Fibroblast of skin of abdomen (primary cell): ENCODE measurements at places on chromosomes 12 and 14.

GRCh38 chr12:53289891-53290290 is 5.5 kb upstream of the PFDN5 start:
- no peak for DNase-seq

DNA sequence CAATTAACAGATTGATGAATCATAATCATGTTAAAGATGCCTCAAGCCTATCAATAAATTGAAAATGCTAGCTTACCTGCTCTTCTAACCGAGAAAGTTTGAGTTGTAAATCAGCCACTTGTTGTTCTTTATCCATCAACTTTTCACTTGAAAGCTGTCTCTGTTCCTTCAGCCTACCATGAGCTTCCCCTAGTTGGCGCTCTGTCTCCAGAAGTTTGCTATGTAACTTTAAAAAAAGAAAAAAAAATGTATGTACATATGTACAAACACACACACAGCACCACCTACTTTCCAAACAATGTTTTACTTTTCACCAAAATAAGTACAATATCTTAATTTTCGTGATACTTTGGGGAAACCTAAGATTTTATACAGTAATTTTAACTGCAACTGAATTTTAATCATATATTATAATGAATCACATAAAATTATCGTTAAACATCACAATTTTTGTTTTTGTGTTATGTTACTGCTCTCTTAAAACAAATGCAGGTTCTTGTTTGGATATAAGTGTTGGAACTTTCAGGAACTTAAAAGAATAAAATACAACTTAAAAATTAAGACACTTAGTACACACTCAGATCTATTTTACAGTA is 101.2 kb downstream of the EEA1 start:
- DNase-seq, result peak; percentile 53

- peak; percentile 64 for DNase-seq
Observed at GRCh38 chr12:121334513-121335343, 17.5 kb downstream of the ANAPC5 start.

GRCh38 chr12:101578417-101578816 is 16.4 kb upstream of the MYBPC1 start:
- DNase-seq, result no peak

- DNase-seq, result peak; percentile 67
Observed at GRCh38 chr14:54893151-54893760, 9.4 kb downstream of the GCH1 start.

- no peak for DNase-seq
Observed at GRCh38 chr12:49189731-49190716, 1.1 kb upstream of the TUBA1A start.

- DNase-seq, result peak; percentile 85
Observed at GRCh38 chr14:105398044-105398725, at the start of gene TEX22. Gene TEX22 (plus strand): TSS chr14:105398538. CDS start chr14:105399341, 803 bp downstream.

DNA sequence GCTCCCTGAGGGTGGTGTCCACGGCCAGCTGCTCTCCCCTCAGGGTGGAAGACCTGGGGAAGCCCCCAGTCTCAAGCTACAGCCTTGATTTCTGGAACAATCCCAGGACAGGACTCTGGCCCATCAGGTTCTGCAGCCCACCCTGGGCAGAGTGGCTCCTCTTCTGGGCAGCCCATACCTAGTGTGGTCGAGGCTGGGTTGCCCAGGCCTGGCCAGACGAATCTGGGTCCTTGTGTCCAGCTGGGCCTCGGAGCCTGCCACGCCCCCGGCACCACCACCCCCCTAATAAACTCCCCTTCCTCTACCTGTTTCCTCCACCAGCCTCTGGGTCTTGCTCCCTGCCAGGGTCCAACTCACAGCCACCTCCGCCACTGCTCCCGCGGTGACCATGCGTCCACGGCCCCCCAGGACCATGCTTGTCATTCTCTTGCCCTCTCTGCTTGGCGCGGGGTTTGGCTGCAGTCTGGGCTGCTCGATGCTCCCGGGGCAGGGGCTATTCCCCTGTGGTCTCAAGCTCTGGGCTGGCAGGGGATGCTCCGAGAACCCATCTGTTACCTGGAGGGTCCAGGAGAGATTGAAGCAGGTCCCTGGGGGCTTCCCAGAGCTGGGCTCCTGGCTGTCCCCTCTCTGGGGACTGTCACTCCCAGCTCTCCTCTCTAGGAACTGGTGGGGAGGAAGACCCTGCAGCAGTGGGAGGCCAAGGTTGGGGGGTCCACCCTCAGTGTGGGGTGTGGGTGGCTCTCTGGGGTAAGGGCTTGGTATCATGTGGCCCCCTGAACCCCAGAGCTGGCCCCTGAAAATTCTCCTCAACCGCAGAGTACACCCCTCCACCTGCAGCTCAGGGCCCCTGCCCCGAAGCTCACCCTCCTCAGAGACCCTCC is 8.7 kb upstream of the GPR132 start:
- no peak for DNase-seq

GRCh38 chr14:91387951-91388381 is 29.7 kb downstream of the CCDC88C start:
- DNase-seq, result no peak

DNA sequence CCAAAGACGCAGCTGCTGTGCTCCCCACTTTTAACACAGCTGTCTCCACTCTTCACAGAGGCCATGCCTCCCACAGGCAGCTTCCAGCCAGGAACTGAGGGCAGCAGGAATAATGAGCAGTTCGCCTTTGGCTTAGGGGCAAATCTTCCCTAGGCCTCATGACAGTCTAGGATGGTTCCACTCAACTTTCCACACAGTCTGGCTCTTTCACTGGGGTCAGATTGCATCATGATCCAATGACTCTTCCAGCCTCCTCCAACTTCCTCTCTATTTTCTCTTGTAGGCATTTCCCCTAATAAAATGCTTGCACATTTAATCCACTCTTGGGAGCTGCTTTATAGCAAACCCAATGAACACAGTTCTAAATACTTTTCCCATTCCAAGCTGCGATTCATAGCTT is 271.6 kb upstream of the ATP2B1 start:
- peak; percentile 70 for DNase-seq

- no peak for DNase-seq
Observed at GRCh38 chr12:39505023-39505422, 62.1 kb upstream of the KIF21A start.

GRCh38 chr12:49050507-49051372 is 9.9 kb downstream of the KMT2D start:
- DNase-seq, result no peak

DNA sequence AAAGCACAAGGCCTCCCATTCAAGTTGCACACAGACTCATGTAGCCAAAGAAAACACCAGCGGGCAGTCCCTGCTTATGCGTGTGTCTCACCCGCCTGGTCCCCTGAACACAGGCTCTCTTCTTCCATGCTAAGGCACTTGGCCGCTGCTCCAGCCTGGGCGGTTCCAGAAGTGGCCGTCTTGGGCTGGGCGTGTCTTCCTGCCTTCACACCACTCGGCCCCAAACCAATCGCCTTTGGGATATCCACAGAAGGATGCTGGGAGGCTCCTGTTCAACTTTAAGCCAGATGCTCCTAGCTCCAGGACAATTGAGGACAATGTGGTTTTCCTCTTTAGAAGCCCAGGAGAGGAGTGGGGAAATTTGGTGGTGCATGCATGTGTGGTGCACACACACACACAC is 2.2 kb downstream of the SCARB1 start:
- no peak for DNase-seq
